CD4-positive, alpha-beta T cell (primary cell): ENCODE measurements at places on chromosomes 13 and 19.

- DNase-seq = no peak
Measured at GRCh38 chr13:31772231-31772630, 32.9 kb downstream of the RXFP2 start.

DNA sequence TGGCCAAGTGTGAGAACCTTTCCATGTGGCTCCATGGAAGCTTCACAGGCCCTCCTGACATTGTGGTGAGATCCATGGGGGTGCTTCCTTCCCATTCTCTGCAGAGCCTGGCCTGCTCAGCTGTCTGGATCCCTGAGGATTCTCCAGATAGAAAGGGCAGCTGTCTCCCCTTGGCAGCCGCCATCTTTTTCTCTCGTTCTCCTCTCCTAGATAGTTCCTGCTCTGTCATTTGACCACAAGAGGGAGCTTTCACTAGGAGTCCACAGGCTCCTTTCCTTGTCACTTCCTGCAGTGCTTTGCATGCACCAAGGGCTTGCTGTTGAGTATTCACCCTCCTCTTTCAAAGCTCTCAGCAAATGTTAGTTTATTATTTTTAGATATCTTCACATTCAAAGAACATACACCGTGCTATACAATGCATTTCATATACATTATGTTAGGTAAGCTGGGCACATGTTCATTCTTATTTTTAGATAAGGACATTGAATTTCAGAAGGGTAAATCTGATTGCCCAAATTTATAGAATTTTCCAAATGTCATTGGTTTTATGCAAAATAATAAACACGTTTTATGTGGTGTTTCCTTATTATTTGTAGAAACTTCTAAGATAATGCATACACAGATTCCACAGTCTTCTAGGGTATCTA, 133.2 kb downstream of the FRY start:
- DNase-seq = no peak

GRCh38 chr13:24995225-24995804, 100.6 kb upstream of the PABPC3 start:
- peak; percentile 15 for DNase-seq

GRCh38 chr19:35314031-35314430, 15.0 kb upstream of the CD22 start:
- DNase-seq = no peak

GRCh38 chr13:98333486-98333885, 156.4 kb upstream of the RNF113B start:
- DNase-seq = no peak
